Pulmonary artery endothelial cell (primary cell): ENCODE measurements at places on chromosomes 7 and 10. TPM values are rescaled to one million over a fixed set of nuclear protein-coding genes. Genes with fewer than 3 reads are reported as not detected.

- no peak for DNase-seq
These were observed 533.0 kb downstream of the DNAJB6 start for GRCh38 chr7:157869793-157870192.

- DNase-seq = no peak
These were observed 16.9 kb downstream of the CDH23 start for GRCh38 chr10:71413581-71413980.

Gene MYO1G
- 0.11 and 0.13 TPM in 2 replicates for total RNA-seq

Gene TMEM140
- 13.4 and 44.6 TPM in 2 replicates for total RNA-seq

Gene FOXI2
- total RNA-seq = not detected in 2 replicates

GRCh38 chr10:19178675-19179074, 130.1 kb downstream of the MALRD1 start:
- no peak for DNase-seq

DNA sequence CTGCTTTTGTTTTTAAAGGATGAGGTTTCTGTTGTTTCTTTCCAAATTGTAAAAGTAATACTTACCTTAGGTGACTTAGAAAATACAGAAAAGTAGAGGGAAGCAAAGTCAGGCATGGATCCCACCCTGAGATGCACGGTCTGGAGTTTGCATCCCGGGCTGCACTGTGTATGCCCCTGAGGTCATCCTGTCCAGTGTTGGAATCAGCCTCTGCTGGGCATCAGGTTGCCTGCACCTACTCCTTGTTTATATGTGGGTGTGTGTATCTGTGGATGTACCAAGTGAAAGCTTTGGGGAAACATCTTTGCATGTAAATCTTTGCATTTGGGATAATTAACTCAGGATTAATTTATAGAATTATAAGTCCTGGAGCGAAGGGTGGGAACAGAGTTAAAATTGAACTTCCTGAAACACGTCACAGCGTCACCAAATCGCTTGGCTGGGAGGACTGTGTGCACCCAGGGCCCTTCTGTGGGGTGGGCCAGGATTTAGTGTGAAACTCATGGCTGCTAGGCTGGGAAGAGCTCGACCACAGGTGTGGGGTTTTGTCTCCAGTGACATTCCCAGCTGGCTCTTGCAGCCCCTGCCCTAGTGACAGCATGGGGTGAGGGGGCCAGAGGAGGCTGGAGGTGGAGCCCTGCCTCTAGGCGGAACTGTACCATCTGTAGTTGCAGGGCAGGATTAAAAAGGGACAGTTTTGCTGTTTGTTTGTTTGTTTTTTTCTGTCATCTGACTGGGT, 27.9 kb downstream of the GTF2IRD1 start:
- no peak for DNase-seq

Gene ACTR3C
- total RNA-seq = 0.20 and 0.67 TPM in 2 replicates

Gene GIMAP8
- total RNA-seq = 68.3 and 104 TPM in 2 replicates

GRCh38 chr10:73889014-73889413, 14.7 kb upstream of the CAMK2G start:
- no peak for DNase-seq

GRCh38 chr7:23378996-23379395, 79.9 kb downstream of the MALSU1 start:
- DNase-seq = no peak

DNA sequence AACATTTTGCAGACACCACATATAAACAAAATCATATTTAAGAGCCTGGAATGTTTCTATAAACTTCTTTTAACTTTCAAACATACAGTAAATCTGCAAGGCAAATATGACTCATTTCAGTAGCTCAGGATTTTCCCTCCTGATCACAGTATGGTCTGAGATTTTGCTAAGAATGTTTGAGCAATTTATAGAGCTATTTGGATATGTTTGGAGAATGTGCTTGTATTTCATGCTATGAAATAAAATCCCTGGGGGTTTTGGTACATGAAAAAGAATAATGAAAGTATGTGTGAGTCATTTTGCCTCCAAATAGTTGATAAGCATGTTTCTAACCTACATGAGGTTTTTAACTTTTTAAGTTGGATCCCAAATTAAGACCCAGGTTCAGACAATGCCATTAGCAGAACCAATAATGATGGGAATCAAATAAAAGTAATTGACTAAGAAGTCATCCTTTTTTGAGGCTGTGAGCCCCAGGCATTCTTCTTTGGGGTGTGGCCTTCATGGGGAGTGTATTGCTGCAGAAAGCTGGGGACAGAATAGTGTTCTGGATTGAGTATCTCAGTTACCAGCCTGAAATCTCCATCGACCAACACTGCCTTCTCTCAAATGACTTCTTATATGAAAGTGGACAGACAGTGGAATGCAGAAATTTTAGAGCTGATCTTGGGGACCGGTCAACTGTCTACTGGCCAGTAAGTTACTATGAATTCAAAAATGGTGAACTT, 66.1 kb upstream of the AGBL3 start:
- no peak for DNase-seq

GRCh38 chr10:67666416-67667034, 29.5 kb downstream of the CTNNA3 start:
- no peak for DNase-seq

DNA sequence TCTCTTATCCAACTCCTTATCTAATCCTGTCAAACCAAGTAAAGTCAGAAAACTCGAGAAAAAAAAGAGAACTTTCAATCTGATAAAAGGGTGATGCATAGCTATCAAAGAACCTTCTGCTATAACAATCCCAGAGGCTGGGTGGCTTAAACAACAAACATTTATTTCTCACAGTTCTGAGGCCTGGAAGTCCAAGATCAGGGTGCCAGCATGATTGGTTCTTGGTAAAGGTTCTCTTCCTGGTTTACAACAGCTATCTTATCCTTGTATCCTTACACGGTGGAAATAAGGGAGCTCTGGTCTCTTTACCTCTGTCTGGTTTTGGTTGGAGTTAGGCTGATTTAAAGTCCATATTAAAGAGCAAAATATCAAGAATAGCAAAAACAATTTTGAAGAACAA, 131.9 kb downstream of the PHTF2 start:
- DNase-seq = no peak

DNA sequence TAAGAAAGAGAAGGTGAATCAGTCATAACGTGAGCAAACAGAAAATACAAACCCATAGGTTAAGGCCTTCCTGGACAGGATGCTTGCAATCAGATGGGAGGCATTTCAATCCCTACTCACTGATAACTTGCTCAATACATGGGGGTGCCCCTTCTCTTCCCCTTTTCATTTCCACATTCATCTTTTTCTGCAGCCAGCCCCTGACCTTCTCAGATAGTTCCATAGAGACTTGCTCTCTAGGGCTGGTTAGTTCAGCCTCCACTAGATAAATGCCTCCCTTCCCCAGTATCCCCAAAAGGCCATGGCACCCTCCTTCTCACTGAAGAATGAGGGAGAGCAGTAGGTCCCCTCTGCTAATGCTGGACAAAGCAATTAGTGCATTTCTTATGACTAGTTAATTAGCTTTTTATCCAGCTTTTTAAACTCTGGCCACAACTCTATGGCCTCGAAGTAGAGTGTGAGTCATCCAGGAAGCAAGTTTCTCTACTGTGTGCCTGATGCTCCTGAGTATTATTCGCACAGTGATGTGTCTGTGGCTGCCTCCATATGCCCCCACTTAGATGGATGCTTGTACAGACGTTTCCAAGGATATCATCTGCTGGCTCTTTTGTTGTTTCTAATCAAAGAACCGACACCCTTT, 12.7 kb downstream of the CHN2 start:
- no peak for DNase-seq

Gene FAM25G
- not detected in 2 replicates for total RNA-seq

DNA sequence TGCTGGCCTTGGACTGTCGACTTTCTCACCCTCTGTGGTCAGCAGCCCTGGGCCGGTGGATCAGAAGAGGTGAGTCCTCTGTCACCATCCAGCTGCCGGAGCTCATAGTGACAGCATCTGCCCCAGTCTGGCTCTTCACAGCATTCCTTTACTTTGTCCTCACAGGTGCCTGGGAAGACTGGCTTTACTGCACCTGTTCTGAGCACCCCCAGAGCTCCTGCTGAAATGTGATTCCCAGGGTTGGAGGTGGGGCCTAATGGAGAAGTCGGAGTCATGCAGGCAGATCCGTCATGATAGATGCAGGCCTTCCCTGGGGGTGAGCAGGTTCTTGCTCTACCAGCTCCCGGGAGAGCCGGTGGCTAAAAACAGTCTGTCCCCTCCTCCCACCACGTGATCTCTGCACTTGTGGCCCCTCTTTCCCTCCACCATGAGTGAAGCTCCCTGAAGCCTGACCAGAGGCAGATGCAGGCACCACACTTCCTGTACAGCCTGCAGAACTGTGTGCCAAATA, 171.5 kb downstream of the ZMYND11 start:
- no peak for DNase-seq

Gene NDUFB2
- total RNA-seq = 93.9 and 113 TPM in 2 replicates

GRCh38 chr10:88848499-88848898, 3.1 kb downstream of the ANKRD22 start:
- DNase-seq = peak; percentile 20

DNA sequence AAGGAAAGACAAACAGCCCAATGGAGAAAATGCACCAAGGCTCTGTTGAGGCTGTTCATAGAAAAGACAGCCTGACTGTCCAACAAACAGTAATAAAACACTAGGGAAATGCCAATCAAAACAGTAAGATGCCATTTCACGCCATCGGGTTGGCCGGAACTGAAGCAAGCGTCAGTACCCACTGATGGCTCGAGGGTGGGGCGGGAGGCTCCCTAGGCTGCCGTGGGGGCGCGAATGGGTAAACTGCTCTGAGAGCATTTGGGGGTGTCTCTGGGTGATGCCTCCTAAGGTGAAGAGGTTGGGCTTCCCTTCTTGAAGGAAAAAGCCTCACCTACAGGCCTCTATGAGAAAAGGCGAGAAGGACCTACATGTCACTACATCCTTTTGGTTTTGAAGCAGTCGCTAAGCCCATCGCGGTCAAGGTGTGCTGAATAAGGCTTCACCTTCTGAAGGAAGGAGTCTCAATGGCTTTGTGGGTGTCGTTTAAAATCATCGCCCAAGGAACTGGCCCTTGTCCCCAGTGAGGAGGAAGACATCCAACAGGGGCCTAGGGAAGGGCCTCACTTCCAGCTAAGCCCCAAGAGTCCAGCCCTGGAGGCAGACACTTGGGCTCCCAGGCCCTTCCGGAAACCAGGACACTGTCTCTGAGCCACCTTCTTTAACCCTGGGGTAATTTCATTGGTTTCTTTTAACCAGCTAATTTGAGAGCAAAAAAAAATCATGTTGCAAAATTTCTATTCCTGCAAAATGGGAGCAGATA, 98.5 kb upstream of the PPP2R2D start:
- DNase-seq = no peak

Gene CTNNA3
- total RNA-seq = not detected in 2 replicates

DNA sequence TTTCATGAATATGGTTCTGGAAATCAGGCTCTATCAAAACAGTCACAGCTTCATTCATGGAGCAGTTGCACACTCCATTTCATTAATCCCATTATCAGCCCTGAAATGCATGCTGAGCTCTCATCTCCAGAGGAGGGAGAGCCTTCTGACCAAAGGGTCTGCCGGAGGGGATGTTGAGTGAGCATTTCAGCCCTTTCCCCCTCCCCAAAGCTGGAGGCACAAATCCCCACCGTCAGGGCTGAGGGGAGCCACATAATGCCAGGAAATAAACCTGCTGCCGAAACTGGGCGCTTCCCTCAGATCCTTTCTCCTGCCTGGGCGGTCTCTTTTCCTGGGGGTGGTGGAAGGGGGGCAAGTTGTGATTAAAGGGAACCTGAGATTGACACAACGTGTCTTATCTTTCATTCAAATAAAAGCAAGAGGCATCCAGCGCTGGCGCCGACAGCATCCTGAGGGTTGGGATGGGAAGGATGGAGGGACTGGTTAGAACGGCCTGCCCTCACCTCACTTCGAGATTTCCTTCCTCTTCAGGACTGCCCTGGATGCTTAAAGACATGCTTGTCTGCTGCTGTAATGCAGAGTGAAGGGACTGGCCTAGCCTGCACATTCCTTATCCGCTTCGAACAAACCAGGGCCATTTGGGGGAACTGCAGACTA, 71.6 kb downstream of the TLL2 start:
- no peak for DNase-seq

GRCh38 chr10:66398669-66399068, 527.2 kb upstream of the LRRTM3 start:
- no peak for DNase-seq

Gene PNLIPRP3
- total RNA-seq = not detected in 2 replicates

Gene CABCOCO1
- 0.33 TPM in 1 of 2 replicates, not detected in the other for total RNA-seq

DNA sequence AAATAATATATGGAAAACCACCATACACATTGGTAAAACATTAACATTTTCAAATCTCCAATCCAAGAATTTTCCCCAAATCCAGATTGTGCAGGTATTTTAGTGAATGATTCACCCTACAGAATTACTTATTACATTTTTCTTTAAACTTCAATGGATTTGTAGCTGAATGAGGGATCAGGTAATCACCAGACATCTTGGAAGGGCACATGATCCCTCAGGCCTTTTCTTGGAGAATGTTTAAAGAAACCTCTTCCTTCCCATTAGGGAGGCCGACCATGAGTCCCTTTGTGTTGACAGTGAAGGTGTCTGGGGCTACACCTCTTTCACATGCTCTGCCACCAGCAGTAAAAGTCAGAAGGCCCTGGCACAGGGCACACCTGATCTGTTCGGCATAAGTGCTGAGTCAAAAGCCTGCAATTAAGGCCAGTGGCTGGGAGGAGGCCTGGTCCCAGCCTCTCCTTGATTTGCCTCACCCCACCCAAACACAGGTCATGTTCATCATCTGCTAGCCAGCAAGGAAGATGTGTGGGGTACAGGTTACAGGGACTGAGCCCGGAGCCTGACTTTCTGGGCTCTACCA, 207.7 kb downstream of the SNX10 start:
- no peak for DNase-seq

Gene HELLS
- 44.5 and 69.5 TPM in 2 replicates for total RNA-seq

- no peak for DNase-seq
These were observed 330.1 kb downstream of the GRID1 start for GRCh38 chr10:86036544-86036831.

DNA sequence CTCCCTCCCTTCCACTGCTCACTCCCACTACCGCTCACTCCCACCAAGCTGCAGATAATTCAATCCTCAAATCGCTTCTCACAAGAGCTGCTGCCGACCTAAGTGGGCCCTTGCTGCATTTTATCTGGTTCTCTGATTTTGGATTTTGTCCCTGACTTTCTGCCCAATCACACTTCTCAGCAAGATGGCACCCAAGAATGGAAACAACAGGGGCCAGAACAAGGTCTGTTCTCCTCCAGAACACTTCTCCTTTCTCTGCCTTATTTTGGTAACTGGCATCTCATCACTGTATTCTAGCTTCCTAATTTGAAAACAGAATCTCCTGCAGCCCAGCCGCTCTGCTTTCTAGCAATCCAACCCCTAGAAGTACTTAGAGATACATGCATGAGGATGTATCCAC, 172.8 kb downstream of the GRID1 start:
- no peak for DNase-seq

- no peak for DNase-seq
These were observed 6.4 kb downstream of the ELMO1 start for GRCh38 chr7:37442268-37442667.

Gene ZNF488
- total RNA-seq = not detected in 2 replicates

Gene TFR2
- 0.33 and 0.85 TPM in 2 replicates for total RNA-seq

DNA sequence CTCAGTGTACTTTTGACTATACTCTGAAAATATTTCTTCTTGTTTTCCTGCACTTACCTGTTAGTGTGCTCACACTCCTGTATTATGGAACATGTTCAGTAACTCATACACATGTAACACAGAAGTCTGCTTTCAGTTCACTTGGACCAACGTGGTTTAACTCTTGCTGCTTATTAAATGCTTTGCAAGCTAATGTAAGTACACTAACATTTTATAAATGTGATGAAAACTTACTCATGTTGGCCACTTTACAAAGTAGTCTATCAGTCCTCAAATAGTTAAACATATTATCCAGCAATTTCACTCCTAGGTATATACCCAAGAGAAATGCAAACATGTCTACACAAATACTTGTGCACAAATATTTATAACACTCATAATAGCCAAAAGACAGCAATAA, 98.4 kb downstream of the UBE2H start:
- no peak for DNase-seq
